Erythroblast (primary cell): ENCODE measurements at places on chromosomes 3 and 15.

DNA sequence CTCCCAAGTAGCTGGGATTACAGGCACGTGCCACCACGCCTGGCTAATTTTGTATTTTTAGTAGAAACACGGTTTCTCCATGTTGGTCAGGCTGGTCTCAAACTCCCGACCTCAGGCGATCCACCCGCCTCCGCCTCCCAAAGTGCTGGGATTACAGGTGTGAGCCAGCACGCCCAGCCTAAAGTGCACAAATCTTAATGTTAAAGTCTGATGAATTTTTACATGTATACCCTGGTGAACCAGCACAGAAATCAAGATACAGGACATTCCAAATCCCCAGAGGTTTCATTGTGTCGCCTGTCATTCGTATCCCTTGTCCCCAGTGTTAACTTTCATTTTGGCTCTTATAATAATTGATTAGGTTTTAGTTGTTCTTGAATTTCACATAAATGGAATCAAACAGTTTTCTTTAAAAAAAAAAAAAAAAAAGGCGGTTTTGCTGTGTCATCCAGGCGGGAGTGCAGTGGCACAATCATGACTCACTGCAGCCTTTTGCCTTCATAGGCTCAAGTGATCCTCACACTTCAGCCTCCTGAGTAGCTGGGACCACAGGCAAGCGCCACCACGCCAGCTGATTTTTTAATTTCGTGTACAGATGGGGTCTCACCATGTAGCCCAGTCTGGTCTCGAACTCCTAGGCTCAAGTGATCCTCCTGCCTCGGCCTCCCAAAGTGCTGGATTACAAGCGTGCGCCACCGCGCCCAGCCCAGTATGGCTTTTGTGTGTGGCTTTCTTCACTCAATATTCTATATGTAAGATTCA, 1.5 kb upstream of the TM4SF19 start:
- peak; percentile 73 for DNase-seq

GRCh38 chr3:67897351-67898336, 243.2 kb upstream of the SUCLG2 start:
- no peak for DNase-seq

DNA sequence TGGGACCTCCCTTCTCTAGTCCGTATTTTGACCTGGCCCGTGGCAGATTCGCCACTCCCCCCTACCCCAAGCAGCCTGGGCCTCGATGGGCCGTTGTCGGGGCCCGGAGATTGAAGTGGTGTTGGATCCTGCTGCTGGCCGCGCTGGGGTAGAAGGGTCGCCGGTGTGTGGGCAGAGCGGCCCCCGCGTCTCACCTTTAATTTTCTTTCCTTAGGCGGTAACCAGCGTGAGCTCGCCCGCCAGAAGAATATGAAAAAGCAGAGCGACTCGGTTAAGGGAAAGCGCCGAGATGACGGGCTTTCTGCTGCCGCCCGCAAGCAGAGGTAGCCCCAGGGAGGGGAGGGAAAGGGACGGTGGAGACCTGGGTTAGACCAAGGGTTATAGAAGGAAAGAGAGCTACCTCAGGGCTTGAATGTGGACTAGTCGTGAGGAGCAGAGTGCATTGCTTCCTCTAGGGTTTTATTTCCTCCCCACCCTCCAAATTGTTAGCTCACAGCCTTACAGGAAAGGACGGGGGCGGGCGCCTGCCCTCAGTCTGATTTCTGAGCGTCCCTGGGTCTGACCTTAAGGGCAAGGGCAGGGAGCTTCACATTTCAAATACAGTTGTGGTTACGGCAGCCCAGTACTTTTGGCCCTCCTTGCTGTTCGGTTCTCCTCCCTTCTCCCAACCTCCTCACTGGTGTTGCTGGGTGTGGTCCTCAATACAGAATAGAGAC, 799 bp downstream of the SERF2 start:
- peak; percentile 50 for DNase-seq

DNA sequence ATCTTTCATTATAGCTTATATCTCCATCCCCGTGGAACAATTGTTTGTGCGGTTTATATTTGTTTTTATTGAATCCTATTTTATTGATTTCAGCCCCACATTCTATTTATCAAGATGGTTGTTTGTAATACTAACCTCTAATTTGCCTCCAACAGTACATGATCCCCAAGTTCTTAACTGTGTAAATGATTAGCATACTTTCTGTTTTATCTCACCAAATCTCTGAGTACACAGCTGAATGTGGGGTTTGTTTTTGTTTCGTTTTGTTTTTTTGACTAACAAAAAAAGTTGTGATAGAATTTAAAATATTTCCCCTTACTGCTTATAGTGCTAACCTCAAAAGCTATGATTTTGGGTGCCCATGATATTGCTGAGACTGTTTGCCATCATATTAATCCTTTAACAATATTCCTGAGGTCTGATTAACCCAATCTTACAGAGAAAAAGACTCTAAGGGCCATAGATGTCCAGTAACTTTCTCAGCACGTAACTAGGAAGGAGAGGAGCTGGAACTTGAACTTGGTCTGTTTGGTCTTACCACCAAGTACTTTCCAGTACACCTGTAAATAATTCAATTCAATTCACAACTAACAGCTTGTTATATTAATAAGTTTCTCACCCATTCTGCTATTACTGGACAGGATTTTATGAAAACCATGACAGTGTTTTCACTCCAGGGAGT, 789.8 kb downstream of the TUSC7 start:
- DNase-seq, result no peak

GRCh38 chr3:100245927-100246326, 14.9 kb upstream of the TBC1D23 start:
- no peak for DNase-seq

DNA sequence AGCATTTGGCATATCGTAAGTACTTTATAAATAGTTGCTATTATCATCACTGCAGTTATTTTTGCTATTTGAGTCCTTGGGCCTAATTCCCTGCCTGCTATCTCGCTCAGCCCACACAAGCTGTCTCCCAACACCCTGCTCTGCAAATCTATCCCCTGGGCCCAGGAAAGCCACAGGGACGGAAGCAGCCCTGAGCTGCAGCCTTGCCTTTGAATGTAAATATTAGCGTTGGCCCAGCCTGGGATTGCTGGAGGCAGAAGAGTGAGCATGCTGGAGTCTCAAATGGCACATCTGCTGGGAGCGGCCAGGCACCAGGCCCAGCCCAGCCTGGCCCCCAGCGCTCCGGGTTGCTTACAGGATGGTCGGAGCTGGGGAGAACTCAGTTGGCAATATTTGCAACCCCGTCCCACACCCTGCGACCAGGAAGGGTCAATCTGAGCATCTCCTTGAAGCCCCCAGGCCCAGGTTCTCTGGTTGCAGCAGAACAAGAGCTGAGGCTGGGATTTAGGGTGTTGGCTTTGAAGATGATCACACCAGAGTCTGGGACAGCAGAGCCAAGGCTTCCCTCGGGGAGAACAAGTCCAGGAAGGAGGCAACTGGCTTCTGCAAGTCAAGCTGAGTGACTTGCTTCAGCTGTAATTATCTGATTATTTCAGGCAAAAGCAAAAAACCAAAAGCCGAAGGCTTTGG, 529.6 kb downstream of the SHQ1 start:
- DNase-seq, result no peak

GRCh38 chr15:52652286-52652685, 26.9 kb downstream of the ATOSA start:
- no peak for DNase-seq

- no peak for DNase-seq
Measured at GRCh38 chr3:193053046-193053435, 135.4 kb upstream of the MB21D2 start.
